CD4-positive, alpha-beta T cell treated with Interleukin-10 for 1 hour (primary cell): ENCODE measurements at places on chromosomes 2 and 18.

- DNase-seq, result no peak
Measured at GRCh38 chr18:48037481-48038271, 107.2 kb upstream of the SMAD2 start.

GRCh38 chr2:52423111-52423510, 1344.5 kb upstream of the CHAC2 start:
- DNase-seq, result no peak

DNA sequence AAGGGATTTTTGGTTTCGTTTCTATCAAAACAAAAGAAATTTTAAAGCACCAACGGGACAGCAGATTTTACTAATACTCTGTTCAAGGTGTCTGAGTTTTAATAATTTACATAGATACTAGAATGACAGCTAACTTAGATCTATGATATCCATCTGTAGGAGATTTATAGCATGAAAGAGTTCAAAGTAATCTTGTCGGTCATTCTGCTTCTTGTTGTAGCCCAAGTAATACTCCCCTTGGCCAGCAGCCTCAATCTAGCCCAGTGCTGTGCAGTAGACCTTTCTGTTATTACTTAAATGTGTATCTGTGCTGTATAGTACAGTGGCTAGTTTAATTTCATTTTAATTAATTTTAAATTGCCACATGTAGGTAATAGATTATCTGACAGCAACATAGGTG, 44.7 kb downstream of the ANKRD12 start:
- no peak for DNase-seq

- no peak for DNase-seq
Measured at GRCh38 chr2:69227716-69228115, 159.3 kb downstream of the GFPT1 start.
